ENCODE measurements at places on chromosomes 7 and 10.

GRCh38 chr10:70145166-70145665, 1.3 kb downstream of the TYSND1 start:
- no peak for DNase-seq

DNA sequence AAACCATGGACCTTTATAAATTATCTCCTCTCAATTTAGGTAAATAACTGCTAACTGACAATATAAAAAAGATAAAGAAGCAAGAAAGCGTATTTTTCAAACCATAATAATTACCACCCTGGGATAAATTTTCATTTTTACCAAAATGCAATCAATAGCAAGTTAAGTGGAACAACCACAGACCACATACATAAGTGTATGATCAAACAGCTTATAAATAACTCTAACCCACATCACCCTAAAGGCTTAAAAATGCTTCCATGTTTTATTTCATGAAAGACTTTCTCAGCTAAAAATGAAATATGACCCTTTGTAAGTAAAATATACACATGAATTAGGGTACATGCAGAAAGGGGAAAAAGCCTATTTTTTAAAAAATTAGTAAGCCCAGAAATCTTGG, 156.5 kb downstream of the SGMS1 start:
- DNase-seq = no peak

- DNase-seq = no peak
Measured at GRCh38 chr7:112105584-112106530, 100.3 kb downstream of the DOCK4 start.

- DNase-seq = no peak
Measured at GRCh38 chr10:14879124-14879927, 660 bp downstream of the SUV39H2 start.
